Stimulated activated CD8-positive, alpha-beta memory T cell treated with anti-CD3 and anti-CD28 coated beads, Interleukin-7, amount 100 ng/mL, for 1 hour (primary cell): ENCODE measurements at places on chromosomes 6 and 20.

DNA sequence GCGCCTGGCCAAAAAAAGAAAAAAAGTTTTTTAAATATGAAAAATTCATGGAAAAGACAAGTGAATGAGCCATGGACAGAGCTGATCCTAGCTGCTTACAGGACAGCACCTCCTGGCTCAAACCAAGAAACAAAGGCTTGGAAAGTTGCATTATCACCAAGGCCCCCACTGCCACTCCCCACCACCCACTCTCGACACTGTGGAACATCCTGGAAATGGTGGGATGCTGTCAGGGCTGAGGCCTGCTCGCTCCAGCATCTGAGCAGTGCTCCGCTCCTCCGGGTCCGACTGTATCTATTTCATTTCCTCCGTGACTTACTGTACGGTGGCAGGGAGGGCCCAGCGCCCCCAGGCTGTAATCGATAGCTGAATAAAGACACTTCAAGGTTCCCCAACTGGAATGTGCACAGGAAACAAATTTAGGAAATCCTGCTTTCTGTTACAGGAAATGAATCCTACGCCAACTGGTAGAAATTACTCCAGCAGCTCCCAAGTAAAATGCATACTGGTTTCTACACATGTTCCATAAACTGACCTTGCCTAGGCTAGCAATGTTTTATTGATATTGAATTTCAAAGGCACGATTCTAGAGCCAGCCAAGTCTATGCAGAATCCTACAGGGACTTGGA is 109.5 kb upstream of the NFATC2 start:
- no peak for DNase-seq

GRCh38 chr20:23147964-23148730 is 62.0 kb upstream of the CD93 start:
- DNase-seq = no peak

- DNase-seq = no peak
Measured at GRCh38 chr20:61753316-61753942, 312.3 kb downstream of the TAF4 start.

- DNase-seq = no peak
Measured at GRCh38 chr6:11427723-11428245, 109.8 kb upstream of the TMEM170B start.

DNA sequence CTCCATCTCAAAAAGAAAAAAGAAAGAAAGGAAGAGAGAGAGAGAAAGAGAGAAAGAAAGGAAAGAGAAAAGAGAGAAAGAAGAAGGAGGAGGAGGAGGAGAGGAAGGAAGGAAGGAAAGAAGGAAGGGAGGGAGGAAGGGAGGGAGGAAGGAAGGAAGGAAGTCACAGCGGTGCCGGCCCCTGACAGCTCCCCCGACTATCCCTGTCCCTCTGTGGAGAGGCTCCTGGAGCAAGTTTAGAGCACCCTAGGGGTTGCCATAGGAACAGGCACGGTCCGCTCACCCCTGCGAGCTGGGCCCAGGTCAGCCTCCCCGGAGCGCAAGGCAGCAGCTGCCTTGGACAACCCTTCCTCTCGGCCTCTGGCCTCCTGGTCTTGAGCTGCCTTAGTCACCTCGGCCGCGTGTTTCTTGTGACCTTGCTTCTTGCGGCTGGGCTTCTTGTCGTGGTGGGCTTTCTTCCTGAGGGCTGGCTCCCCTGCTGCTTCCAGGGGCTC is 6.8 kb downstream of the BNIP5 start:
- no peak for DNase-seq

- no peak for DNase-seq
Measured at GRCh38 chr6:15443119-15443830, 197.4 kb downstream of the JARID2 start.

DNA sequence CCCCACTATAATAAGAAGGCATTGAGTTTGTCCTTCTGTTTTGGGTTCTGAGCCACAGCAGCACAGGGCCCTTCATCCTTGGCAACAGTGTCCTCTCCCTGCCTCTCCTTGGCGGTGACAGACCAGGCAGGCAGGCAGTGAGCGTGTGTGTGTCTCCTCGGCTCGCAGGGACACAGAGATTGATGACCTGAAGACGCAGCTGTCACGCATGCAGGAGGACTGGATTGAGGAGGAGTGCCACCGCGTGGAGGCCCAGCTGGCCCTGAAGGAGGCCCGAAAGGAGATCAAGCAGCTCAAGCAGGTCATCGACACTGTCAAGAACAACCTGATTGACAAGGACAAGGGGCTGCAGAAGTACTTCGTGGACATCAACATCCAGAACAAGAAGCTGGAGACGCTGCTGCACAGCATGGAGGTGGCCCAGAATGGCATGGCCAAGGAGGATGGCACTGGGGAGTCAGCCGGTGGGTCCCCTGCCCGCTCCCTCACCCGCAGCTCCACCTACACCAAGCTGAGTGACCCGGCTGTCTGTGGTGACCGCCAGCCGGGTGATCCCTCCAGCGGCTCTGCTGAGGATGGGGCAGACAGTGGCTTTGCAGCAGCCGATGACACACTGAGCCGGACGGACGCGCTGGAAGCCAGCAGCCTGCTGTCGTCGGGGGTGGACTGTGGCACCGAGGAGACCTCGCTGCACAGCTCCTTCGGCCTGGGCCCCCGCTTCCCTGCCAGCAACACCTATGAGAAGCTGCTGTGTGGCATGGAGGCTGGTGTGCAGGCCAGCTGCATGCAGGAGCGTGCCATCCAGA is 24.0 kb downstream of the SDCBP2 start:
- no peak for DNase-seq

- DNase-seq = no peak
Measured at GRCh38 chr20:1001116-1001515, 995 bp downstream of the RSPO4 start.

GRCh38 chr6:132490478-132491204 is 22.3 kb downstream of the STX7 start:
- DNase-seq = no peak

DNA sequence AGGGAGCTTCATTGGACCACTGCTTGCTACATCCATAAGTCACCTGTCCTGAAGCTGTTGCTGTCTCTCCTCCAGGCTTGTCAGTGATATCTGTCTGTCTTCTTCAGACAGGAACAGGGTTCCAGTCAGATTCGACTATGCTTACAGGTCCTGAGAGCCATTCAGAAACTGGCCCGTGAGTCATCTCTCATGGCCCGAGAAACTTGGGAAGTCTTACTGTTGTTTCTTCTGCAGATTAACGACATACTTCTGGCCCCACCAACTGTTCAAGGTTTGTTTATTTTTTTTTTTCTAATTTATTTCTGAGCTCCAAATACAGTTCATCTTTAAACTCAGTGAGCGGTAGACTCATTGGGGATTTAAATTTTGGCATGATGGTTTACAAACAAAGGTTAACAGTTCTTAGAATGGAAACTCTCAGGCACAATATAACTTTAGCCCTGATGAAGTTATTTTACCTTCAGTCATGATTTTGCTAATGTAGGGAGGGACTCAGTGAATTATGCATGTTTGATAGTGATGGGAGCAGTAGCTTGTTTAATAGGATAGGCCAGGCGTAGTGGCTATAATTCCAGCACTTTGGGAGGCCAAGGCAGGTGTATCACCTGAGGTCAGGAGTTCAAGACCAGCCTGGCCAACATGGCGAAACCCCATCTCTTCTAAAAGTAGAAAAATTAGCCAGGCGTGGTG is 24.7 kb downstream of the RALGAPB start:
- no peak for DNase-seq

- DNase-seq = no peak
Measured at GRCh38 chr6:19525673-19526072, 311.5 kb upstream of the ID4 start.

DNA sequence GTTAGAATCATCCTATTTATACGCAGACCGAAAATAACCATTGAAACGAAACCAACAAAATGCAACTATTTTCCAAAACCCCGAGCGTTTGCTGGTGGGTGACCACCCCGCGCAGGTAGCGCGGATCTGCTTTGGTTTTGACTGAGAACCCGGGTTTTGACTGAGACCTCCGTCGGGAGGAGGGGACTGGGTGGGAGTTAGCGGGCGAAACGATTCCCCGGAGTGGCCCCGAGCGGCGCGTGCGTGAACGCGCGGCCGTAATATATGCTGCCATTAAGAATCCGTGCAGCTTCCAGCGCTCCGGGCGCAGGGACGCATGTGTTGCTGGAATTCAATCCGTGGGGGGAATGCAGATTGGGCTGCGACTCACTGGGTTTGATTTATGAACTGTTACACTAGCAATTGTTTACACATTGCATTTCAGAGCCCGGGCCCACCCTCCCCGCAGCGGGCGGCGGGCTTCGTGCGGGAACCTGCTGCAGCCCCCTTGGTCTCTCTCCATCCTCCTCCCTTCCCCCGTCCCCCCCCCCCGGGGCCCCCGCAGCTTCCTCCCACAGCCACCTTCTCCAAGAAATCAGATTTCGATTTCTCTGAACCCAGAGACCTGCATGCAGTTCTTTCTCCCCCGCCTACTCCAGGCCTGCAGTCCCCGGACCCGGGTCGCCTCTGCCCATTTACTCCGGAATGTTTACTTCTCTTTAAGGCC is 9.9 kb downstream of the NRN1 start:
- no peak for DNase-seq

DNA sequence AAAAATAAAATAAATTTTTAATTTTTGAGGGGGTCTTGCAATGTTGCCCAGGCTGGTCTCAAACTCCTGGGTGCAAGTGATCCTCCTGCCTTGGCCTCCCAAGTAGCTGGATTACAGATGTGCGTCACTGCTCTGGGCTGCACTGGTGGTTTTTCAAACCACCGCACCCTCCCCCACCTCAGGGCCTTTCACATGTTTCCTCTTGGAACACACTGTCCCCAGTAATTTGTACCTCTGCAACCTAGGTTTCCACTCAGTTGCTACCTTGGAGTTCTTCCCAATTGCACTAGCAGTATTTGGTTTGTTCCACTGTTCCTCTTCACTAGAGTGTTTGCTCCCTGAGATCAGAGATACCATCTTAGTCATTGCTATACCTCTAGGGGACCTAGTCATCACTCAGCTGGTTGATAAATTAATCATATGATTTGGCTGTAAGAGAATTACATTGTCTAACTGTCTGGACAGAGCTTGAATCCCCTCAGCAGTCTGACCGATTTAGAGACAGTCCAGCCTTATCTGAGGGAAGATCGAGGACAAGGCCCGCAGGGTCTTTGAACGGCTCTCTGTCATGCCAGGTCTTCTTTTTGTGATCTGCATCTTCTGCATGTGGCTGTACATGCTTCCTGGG is 32.0 kb downstream of the CEP43 start:
- DNase-seq = no peak

DNA sequence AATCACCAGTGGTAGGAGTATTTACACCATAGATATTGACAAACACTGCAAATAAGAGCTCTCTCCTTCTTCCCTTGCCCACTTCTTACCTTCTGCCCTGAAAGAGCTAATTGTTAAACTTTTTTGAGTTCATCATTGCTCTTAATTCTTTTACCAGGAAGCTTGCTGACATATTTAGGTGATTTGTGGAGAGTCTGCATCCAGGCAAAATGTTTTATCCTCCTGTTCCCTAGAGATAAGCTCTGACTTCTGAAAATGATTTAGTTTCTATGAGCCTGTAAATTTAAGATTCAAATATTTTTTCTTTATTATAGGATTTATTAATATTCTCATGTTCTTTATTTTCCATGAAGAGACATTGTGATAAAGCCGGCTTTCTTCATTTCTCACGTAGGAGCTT is 81.5 kb downstream of the ADGRB3 start:
- no peak for DNase-seq

DNA sequence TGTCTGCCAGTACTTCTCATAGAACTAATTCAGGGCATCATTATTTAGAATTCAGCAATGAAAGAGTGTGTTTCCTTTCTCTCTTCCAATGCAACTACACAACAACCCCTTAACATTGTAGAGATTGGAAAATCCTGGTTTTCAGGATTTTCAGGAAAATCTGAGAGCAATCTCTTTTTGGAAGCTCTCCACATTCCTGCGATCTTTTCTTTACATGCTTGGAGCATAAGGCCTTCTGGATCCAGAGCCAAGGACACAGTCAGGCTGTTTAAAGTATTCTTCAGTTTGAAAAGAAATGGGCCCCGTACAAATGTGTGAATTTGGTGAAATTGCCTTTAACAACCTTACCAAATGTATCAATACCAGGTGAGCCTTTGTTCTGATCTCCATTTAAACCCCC is 469.7 kb downstream of the PKHD1 start:
- no peak for DNase-seq

GRCh38 chr6:112153926-112154607 is 66.7 kb downstream of the FAM229B start:
- DNase-seq = no peak

GRCh38 chr6:16836144-16836981 is 75.1 kb upstream of the ATXN1 start:
- no peak for DNase-seq

DNA sequence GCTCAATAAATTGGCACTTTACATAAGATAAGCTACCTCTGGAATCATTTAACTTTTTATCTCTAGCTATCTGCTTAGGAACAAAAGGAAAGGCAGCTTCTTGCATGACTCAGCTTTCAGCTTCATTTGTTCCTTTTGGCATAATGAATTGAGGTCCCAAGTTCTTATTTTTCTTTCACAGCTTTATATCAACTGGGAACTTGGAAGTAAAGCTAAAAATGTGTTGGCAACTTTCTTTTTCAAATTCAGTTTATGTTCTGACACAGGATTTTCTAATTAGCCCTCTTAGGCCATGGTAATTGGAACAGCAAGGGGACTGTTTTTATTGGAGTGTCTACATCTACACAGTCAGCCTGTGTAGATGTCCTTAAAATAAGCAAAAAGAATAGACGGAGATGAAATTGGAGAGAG is 55.2 kb upstream of the MRAP2 start:
- no peak for DNase-seq

DNA sequence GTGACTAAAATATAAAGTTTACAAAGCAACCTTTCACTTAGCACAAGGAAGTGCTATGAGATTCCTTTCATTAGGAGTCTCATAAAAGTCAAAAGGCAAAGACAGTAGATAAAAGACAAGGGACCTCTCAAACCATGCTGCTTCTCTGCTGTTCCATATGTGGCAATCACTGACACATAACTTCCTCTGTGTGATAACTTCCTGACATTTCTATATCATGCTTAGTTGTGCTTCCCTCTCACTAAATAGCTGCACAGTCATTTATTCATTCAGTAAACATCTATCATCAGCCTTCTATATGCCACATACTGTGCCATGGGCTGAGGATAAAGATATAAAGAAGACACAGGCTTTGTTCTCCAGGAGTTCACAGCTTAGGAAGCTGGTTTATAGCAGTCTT is 214.8 kb upstream of the GRIK2 start:
- DNase-seq = no peak

- no peak for DNase-seq
Measured at GRCh38 chr6:96301781-96302180, 219.8 kb upstream of the UFL1 start.

GRCh38 chr6:7150381-7151064 is 42.8 kb downstream of the RREB1 start:
- DNase-seq = no peak

DNA sequence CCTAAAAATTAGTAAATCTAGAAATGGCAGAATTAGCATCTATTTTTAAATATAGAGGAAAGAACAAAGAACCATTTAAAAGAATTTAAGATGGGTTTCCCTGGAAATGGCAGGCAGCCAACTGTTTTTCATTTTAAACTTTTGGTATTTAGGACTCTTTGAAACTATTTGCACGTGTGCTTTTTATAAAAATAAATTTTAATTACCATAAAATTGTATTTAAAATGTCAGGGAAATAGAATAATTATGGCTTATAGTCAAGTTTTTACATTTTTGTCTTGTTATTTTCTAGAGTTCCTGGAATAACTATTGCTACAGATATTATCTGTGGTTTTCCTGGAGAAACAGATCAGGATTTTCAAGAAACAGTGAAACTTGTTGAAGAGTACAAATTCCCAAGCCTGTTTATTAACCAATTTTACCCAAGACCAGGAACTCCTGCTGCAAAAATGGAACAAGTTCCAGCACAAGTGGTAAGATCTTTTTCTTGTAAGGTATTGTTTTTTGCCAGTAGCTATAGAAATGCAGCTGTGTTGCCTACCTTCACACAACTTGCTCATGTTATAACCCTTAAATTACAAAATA is 528.7 kb upstream of the SOX4 start:
- no peak for DNase-seq
